Stimulated activated CD8-positive, alpha-beta memory T cell treated with anti-CD3 and anti-CD28 coated beads, Interleukin-15, amount 100 ng/mL, for 24 hours (primary cell): ENCODE measurements at places on chromosomes 5 and 9.

DNA sequence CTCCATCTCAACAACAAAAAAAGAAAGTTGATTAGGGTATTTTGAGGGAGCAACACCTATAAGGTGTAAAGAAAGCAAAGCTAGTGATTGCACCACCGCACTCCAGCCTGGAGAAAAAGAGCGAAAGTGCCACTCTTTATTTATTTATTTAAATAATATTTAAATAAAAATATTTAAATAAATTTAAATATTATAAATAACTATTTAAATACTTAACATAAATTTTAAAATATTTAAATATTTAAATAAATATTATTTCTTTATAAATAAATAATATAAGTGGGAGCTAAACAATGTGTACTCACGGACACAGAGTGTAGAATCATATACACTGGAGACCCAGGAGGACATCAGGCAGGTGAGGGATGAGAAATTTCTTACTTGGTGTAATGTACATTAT is 64.4 kb upstream of the TRIO start:
- no peak for DNase-seq

DNA sequence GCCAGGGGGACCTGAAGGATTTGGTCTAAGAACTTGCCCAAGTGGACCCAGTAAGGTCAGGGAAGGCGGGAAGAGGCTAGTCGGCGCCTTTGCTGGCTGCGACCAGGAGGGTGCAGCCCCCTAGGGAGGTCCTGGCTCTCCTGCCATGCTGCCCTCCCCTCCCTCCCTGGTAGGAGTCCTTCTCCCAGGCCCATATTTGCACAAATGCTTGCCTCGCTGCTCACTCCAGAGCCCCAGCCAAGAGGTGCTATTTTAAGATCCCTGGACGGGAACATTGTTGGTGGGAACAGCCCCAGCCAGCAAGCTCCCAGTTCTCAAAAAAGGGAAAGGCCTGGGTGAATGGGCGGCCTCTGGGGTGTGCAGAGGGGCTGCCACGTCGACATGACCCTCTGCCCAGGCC is 4.3 kb upstream of the IL17B start:
- no peak for DNase-seq

- DNase-seq, result no peak
Observed at GRCh38 chr5:170113522-170113900, 7.8 kb downstream of the FOXI1 start.

GRCh38 chr9:21392270-21392669 is 7.1 kb upstream of the IFNA2 start:
- DNase-seq, result no peak

DNA sequence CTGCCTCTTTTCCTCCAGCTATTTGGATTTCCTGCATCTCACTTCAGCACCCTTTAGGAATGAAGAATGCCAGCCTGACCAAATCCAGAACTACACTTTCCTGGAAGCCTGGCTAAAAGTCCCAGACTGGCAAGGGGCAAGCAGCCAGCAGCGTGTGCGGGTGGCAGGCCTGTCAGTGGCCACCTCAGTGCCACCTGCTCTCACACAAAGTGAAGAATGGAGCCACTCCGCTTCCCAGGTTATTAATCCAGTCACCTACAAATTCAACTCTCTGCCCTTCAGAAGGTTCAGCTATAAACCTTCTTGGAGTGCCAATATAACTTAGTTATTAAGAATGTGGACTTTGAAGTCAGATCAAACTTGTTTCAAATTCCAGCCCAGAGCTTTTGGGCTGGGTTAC is 6.7 kb upstream of the ALDOB start:
- no peak for DNase-seq

DNA sequence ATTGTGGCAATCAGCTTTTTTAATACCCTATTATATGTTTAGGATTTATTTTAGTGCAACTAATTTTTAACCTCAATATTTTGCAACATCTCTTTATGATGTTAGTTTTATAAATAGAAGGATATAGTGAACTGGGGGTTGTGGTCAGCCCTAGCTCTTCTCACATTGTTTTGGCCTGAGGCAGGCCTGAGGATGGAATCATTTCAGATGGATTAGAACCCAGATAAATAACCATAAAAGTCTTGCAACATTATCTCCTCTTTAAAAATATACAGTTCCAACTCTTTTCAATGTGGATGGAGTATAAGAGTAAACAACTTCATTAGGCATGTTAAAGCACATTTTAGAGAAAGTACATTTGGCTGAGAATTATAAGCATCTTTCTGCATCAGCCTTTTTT is 522.7 kb downstream of the NR2F1-AS1 start:
- no peak for DNase-seq

DNA sequence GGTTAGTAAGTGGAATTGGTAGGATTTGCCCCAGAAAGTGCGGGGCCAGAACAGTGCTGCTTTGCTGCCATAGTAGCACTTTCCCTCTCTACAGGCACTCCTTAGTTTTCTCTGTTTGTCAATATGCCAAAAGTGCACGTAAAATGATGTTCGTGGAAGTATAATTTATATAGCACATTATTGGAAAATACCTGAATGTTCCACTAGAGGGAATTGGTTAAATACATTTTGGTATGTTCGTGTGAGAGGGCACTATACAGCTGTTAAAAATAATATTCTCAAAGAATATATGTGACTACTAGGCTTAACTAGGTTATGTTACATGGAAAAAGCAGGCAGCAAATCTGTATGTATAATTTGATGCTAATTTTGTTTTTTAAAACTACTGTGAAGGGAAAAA is 184.0 kb upstream of the GDNF start:
- no peak for DNase-seq

DNA sequence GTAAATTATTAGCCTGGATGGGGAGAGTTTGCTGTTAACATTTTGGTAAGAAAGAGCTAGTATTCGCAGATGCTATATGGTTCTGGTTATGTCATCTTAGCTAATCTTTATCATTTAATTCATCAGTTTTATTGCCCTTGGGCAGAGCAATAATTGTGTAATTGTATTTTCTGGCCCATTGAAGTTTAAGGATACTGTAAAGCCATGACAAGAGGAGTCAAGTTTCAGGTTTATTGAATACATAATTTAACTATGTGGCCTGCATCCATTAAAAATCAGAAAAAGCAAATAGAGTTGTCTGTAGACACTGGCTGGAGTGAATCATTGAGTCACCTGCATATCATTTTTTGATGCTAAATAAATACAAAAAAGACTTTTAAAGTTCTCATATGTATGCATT is 255.8 kb downstream of the PRELID2 start:
- no peak for DNase-seq

- DNase-seq, result no peak
Observed at GRCh38 chr9:68462105-68462775, 78.4 kb downstream of the TMEM252 start.
